ENCODE measurements at places on chromosomes 4 and X.

- no peak for DNase-seq
Observed at GRCh38 chr4:145881989-145882388, 56.6 kb downstream of the ZNF827 start.

- no peak for DNase-seq
Observed at GRCh38 chrX:106874075-106874474, 29.1 kb downstream of the RIPPLY1 start.

GRCh38 chr4:10963958-10964703 lies 279.6 kb upstream of the CLNK start:
- DNase-seq = no peak

DNA sequence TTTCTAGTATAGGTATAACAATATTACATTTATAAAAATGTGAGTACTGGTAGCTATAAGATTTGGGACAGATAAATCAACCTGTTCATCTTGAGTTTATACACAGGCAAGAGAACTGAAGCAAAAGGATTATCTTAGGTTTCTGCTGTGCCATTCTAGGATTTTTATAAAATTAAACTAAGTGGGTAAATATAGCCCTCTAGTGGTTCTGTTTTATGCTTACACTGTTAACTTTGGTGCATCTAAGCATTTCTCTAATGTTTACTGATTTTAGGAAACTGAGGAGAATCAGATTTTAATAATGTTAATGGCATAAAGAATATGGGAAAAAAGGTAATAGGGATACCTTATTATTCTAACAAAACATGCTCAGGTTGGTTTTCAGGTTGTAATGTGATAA lies 1.1 kb upstream of the RRH start:
- DNase-seq = no peak

GRCh38 chrX:66074920-66075879 lies 35.3 kb upstream of the VSIG4 start:
- DNase-seq = no peak

DNA sequence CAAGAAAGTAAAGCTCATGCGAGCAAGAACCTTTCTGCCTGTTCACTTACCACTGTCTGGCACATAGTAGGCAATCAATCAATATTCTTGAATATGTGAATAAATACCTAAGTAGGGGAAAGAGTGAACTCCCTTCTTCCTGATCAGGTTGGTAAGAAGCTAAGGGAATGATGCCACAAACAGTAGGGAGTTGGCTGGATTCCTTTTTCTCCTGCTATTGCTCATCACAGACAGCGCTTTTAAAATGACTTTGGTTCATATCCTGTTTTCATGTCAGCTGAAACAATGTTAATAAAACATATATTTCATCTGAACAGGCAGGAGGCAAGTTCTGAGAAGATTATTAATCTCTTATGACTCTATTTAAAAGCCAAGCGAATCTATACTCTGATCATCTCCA lies 99.2 kb downstream of the NSUN7 start:
- DNase-seq = no peak

DNA sequence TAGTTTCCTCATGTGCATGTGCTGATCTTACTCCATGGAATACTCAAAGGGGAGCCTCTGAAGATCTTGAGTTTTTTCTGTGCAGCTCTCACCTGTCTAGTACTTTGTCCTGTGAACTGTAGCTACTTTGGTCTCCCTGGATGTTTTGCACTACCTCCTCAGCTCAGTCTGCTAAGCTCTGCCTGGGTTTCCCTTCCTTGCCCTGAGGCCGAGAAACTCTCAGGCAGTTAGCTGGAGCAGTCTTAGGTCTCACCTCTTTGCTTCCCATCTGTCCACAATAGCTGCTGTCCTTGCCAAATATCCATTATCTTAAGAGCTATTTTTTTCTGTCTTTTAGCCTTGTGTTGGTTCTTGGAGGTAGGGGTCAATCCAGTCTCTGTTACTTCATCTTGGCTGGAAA lies 11.6 kb downstream of the THAP6 start:
- no peak for DNase-seq

GRCh38 chrX:119573840-119574393 lies 446 bp upstream of the UBE2A start:
- peak; percentile 30 for DNase-seq

- DNase-seq = no peak
Observed at GRCh38 chrX:10972706-10973105, 138.4 kb upstream of the HCCS start.

DNA sequence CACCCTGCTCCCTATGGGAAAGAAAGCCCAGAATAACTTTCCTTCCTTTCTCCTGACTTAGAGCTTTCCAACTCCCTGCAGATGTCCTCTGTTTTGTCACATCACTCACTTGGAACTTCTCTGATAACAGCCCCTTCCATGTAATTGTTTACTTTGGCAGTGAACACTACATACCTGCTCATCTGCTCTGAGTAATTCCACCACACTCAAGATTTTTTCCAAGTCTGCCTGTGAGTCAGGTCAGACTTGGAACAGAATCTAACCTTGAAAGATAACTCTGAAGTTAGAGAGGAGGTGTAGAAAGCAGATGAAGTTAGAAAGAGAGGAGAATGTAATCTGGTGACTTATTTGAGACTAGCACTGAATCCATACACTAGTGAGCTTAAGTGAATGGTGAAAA lies 7.4 kb downstream of the MAGEB10 start:
- no peak for DNase-seq

DNA sequence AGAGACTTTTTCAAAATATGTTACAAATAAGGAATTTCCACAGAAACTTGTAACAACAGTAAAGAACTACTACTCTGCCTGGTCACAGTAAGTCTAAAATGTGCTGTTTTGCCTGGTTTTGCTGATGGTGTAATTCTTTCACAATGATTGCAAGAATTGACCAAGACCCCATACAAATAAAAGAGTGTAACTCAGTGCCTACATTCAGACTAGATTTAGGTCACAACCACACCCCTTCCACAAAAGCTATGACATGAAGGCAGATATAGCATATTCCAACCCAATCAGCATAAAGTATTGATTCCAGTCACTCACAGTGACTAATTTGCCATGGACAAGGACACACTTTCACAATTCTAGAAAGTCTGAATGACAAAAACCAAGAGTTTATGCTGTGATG lies 53.7 kb upstream of the TMPRSS11F start:
- no peak for DNase-seq

GRCh38 chr4:119337010-119337409 lies 15.1 kb upstream of the FABP2 start:
- DNase-seq = no peak

- no peak for DNase-seq
Observed at GRCh38 chr4:76001700-76002099, 5.6 kb downstream of the CXCL9 start.

DNA sequence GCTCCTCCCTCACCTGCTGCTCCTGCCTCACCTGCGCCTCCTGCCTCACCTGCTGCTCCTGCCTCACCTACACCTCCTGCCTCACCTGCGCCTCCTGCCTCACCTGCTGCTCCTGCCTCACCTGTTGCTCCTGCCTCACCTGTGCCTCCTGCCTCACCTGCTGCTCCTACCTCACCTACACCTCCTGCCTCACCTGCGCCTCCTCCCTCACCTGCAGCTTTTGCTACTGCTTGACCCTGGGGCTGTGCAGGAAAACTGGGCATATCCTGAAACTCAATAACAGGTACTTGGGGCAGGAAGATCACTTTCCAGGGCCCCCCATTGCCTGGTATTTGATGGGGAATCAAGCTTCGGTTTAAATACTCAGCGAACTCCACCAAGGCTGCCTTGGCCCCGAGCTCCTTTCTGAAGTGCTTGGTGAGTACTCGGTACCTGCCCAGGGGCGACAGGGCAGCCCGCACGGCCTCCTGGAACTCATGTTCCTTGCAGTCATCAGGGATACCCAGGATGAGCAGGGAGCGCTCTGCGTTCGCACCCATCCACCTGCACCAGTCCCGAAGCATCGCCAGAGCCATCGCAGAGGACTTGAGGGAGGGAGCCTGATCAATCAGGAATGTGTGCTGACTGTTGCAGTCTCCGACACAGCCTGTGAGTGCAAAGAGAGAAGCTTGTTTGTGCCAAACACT lies 2.7 kb downstream of the PNMA6E start:
- no peak for DNase-seq

DNA sequence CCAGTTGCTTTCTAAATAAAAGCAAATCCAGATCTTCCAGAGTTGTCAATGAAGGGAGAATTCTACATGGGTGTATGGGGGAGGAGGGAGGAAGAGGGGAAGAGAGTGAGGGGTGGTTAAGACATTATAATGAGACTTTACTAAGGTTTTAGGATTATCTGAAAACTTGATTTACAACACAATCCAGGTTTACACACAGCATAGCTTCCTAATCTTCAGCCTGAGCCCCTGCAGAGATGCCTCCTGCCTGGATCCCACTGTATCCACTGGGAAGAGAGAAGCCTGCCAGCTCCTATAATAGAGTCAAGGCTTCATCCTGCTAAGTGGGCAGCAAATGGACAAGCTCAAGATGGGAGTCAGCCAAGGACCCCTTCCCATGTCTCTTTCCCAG lies 85.6 kb upstream of the KIT start:
- DNase-seq = no peak

GRCh38 chrX:63959975-63960374 lies 175.0 kb upstream of the ARHGEF9 start:
- DNase-seq = no peak

GRCh38 chrX:30910124-30910860 lies 21.2 kb upstream of the TAB3 start:
- DNase-seq = no peak

- no peak for DNase-seq
Observed at GRCh38 chr4:144204431-144204830, 63.9 kb upstream of the GYPA start.

- DNase-seq = no peak
Observed at GRCh38 chrX:153441981-153442380, 3.9 kb downstream of the TREX2 start.

DNA sequence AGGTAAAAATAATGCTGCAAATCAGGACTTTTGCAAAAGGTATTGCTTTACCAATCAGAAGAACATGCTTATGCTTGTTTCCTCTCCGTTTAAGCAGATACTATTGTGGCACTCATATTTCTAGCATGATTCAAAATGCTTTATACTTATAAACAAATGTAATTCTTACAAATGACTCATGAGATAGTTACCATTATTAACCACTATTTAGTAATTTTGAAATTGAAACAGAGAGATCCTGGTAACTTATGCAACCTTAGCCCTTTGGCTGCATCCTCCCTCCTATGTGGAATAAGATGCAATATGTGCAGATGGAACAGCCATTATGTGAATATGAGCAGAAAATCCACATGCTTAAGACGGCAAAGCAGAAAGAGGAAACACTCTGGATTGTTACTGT lies 164.7 kb downstream of the PCDH18 start:
- DNase-seq = no peak

DNA sequence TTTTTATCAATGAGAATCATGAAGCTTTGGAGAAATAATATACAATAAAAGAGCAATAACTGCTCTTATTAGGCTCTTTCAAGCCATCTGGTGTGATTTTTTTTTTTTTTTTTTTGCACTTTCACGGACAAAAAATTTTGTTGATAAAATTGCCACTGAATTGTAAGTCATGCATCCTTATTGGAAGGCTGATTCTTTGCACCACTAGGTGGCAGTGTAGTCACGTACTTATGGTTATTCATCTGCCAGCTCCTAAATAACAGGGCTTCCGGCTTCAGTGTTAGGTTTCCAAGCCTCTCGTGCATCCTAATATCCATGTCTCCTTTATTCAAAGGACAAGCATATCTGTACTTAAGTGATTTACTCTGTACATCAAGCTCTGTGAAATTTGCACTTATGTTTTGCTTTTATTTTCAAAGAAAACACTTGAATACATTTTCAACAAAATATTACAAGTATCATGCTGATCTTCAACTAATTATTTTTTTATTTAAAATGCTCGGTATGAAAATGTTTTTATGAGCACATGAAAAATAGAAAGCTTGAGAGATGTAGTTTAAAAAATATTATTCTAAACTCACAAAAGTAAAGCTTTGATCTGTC lies 1578.3 kb upstream of the TENM3 start:
- DNase-seq = peak; percentile 32

GRCh38 chr4:7398104-7398423 lies 36.7 kb downstream of the PSAPL1 start:
- no peak for DNase-seq

Measured in activated CD4-positive, CD25-positive, alpha-beta regulatory T cell treated with anti-CD3 and anti-CD28 coated beads, Interleukin-2, amount 50 U/mL, for 72 hours (primary cell).